Stromal cell of bone marrow (primary cell): ENCODE measurements at places on chromosomes 3 and 15.

- peak; percentile 37 for DNase-seq
Observed at GRCh38 chr3:36729204-36730056, 34.9 kb downstream of the DCLK3 start.

DNA sequence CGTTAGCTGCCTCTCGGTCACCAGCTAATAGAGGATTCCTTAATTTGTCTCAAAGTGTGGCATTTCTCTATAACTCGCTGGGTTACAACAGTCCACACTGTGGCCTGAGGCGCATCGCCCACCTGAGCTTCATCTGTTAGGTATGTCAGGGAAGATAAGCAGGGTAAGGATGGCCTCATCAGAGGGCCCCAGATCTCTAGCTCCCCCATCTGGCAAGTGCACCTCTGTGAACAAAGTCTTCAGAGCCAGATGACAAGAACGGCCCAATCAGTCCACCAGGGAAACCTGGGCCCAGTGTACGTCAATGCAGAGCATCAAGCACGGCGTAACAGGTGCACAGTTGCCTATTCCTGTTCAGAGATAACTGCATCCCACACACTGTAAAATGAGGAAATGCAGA lies 23.2 kb downstream of the FRG2C start:
- DNase-seq, result no peak

DNA sequence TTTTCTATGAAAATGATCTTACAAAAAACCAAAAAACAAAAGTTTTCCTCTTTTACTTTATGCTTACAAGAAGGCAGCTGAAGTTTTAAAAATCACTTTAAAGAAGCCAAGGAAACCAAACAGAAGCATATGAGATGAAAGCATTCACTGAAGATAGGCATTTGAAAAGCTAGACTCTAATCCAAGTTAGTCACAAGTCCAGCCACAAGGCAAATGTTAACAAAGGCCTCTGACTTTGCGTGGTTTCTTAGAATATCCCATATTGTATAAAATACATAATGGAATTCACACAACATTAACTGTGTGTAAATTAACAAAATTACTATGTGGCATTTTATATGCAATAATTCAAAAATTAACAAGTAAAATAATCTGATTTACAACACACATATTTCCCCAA lies 17.7 kb downstream of the MRPL3 start:
- no peak for DNase-seq

DNA sequence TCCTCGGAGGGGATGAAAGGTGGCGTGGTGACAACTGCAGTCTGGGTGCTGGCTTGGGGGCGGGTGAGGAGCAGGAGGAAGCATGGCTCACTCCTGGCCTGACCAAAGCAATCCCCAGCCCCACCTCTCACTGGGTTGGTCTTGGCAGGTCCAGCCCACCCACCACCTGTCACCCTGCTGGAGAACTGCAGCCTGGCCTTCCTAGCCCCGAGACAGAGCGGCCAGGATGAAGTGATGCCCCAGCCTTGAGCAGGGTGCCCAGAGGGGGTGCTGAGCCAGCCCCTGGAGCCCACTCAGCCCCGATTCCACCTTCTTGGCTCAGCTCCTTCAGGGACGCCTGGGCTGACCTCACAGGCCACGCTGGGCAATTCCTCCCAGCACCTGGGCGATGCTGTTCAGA lies 89.9 kb downstream of the IQSEC1 start:
- no peak for DNase-seq

DNA sequence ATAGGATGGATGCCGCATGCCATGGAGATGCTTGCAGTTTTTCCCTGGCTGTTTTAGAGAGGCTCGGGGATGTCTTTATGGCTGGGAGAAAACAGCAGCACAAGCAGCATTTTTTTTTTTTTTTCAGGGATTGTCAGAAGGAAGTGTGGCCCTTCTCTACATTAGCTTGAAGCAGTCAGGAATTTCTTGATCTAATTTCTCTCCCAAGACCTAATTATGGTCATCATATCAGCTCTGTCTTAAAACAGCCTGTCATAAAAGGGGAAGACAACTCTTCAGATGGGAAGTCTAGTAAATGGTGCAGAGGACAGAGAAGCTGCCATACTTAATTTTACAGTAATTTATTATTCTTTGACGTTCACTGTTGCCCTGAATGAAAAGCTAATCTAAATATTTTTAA lies 44.5 kb downstream of the EAF1 start:
- no peak for DNase-seq

DNA sequence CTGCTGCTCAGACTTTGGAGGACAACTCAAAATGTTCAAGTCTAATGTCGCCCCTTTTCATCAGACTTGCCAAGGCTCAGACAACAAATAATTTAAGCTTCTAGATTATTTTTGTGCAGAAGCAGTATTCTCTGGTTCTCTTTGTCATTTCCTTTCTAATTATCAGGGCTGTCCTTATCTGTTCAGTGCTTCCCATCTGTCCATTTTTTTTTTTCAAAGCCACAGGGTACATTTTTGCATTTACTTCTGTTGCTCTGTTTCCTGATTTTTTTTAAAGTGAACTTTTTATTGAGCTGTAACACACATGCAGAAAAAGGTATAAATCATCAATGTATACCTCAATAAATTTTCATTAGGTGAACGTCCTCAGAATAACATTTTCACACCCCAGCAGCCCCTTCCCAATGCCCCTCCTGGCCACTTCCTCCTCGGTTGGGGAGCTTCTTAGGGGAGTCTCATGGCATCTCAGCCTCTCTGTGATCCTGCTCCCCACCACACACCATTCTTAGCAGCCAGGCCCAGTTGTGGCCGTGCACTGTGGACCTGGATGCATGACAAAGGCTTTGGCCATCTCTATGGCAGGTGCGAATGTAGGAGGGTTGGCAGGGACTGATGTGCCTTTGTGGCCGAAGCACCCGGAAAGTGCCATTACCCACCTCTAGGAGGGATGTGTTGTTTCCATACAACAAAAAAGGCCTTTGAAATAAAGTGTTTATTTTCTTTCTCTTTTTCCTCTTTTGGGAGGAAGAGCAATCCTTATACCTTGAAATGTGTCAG lies 303.5 kb upstream of the LRRFIP2 start:
- no peak for DNase-seq

GRCh38 chr3:135228201-135228600 lies 433.1 kb downstream of the EPHB1 start:
- no peak for DNase-seq

GRCh38 chr15:99449514-99449913 lies 116.3 kb upstream of the MEF2A start:
- no peak for DNase-seq

DNA sequence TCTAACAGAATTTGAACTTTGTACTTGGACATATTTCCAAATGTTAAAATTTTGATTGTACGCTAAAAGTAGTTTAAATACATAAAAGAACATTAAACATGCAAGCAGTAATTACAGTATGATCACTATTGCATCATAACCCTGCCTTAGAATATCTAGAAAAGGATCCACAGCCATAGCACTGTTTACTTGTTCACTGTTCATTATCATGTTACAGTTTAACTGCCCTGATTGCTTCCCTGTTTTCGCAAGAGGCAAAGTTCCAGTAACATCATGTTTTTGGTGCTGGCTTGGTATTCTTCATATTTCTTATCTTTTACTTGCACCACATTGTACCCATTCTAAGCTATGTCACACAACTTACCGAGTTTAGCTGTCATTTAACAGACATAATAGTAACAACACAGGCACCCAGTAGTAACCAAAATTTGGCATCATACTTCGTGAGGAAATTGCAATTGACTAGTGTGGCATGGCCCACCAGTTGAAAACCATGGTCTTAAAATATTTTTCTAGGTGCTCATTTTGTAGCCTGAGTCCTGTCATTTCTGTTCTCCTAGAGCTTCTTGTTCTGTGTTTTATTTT lies 13.3 kb upstream of the TMEM87A start:
- no peak for DNase-seq

- DNase-seq, result no peak
Observed at GRCh38 chr3:99175276-99175812, 273.8 kb upstream of the DCBLD2 start.

DNA sequence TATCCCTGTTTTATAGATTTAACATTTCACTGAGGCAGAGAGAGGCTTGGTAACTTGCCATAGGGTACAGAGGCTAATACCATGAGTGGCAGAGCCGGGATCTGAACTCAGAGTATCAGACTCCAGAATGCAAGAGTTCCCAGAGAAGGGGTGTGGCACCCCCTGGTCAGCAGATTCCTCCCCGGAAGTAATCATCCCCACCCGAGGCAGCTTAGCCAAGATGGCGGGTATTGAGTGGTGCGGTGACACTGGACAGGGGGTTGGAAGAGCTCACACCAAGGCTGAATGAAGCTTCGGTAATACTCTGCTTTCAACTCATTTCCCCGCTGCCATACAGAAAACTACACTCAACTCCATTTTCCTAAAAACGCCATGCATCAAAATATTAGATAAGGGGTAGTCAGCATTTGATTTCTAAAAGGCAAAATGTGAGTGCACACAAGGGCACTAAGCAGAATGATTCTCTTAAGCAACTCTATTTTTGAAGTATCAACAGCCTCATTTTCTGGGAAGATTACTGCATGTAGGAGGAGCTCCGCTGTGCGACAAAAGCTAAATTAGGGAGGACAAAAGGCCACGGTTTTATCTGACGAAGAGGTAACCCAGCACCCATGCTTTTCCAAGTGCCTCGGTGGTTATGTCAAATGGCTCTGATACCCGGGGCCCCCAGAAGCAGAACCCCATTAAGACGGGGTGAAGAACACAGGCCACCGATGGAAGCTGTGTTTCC lies 166.7 kb downstream of the NUP210 start:
- no peak for DNase-seq

DNA sequence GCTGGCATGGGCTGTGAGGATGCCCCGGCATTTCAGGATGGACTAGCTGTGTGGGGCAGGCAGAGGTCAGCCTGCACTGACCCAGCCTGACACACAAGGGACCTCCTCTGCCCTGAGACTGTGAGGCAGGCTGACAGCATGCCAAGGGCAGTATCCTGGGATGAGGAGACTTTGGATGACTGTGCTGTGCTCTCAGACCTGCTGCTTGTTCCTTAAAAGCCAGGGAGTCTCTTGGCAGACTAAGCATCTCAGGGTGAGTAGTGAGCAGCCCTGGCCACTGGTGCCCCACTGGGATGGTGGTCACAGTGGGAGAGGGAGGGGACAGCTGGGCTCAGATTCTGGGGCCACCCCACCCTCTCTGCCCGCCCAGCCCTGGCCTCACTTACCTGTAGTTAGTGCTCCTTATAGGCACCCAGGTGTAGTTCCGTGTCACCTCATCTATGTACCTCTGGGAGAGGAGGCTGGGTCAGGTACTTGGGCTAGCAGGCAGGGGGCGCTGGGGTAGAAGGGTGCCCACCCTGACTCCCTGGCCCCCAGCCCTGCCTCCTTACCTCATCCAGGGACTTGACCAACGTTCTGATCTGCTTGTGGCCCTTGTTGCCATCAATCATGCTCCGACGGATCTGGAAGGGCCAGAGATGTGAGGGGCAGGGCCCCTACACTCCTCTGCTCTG lies 16.1 kb upstream of the TMEM115 start:
- DNase-seq, result no peak

- peak; percentile 45 for DNase-seq
Observed at GRCh38 chr3:147816752-147817151, 407.6 kb downstream of the ZIC1 start.
